ENCODE measurements at places on chromosomes 12 and 14.

- DNase-seq: no peak
Measured at GRCh38 chr12:24231298-24231697, 281.8 kb upstream of the SOX5 start.

DNA sequence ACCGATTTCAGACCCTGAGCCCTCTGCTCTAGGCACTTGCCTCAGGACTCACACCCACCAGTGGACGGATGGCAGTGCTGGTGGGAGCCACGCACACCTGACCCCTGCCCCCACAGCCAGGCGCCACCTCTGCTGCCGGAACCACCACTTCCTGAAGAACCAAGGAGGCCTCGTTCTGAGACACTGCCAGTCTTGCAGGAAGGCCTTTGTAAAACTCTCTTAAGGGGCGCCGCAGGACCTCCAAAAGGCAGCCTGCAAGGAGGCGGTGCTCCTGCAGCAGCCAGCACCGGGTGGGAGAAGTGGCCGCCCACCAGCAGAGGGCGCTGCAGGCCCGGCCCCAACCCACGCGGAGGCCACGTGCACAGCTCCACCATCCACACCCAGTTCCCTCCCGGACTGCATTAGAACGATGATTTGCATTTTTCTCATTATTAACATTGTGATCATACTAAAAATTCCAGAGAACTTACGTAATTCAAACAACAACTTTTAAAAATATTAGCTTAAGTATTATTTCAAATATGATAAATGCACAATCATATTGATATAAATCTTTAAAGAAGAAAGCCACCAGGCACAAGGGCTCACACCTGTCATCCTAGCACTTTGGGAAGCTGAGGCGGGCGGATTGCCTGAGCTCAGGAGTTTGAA is 12.8 kb downstream of the STX2 start:
- peak; percentile 85 for DNase-seq

GRCh38 chr14:94770251-94770749 is 387 bp upstream of the GSC start:
- no peak for DNase-seq

GRCh38 chr12:4107911-4108697 is 165.5 kb upstream of the CCND2 start:
- no peak for DNase-seq

DNA sequence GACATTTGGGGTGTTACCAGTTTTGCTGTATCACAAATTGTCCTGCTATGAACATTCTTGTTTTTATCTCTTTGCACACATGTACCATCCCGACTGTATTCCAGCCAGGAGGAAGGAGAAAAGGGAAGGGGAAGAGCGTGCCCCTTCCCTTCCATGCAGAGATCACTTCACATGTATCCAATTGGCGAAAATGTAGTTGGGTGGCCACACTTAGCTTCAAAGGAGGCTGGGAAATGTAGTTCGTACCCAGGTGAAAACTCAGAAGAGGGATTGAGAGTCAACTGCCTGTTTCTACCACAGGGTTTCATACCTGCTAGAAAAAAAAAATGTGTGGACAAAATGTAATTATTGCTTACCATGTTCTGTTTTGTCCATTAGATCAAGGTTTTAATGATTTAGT is 189.1 kb upstream of the PELI2 start:
- peak; percentile 14 for DNase-seq

Measured in SK-N-SH (cell line).